Hematopoietic multipotent progenitor cell treated with erythropoietin and hydrocortisone succinate and interleukin-3 and kit ligand, for 6 days (in vitro differentiated cells): ENCODE measurements at places on chromosomes 16 and 17.

- DNase-seq = no peak
Observed at GRCh38 chr16:71767060-71767900, 41.4 kb downstream of the AP1G1 start.

DNA sequence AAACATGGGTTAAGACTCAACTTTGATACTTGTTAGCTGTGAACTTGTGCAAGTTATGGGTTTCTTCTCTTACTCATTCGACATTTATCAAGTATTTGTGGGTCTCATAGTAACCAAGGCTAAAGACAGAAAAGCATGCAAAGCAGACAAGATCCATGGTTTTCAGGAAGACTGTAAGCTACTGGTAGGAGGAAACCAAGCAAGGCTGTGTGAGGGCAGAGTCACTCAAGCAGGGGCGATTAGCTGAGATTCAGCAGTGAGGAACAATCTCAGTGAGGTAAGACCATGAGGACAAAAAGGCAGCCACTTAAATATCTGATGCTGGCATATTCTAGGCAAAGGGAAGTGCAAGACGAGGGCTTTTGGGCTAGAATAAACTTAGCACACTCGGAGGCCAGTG is 29.5 kb downstream of the MBTD1 start:
- no peak for DNase-seq

DNA sequence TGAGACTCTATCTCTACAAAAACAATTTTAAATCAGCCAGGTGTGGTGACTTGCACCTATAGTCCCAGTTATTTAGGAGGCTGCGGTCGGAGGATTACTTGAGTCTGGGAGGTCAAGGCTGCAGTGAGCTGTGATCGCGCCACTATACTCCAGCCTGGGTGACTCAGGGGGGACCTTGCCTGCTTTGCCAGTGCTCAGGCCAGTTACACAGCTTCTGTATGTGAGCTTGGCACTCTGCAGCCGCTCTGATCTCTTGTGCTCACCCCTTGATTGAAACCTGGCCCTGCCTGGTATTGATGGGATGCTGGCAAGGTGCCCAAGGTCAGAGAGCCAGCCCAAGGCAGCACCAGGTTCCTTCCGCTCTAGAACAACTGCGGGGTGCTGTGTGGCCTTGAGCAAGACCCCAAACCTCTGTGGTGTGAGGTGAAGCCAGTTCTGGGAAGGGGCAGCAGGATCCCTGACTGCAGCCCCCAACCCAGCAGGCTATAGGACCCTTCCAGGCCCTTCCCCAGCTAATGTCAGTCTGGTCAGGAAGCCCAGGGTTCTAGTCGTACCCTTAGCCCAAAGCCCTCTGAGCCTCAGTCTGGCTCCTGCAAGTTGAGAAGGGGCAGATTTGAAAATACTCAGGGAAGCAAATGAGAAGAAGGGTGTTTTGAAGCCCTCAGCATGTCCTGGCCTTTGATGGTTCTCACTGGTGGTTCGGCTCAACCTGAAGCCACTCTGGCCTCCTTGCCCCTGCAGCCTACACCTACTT is 18.9 kb downstream of the MMP15 start:
- no peak for DNase-seq

DNA sequence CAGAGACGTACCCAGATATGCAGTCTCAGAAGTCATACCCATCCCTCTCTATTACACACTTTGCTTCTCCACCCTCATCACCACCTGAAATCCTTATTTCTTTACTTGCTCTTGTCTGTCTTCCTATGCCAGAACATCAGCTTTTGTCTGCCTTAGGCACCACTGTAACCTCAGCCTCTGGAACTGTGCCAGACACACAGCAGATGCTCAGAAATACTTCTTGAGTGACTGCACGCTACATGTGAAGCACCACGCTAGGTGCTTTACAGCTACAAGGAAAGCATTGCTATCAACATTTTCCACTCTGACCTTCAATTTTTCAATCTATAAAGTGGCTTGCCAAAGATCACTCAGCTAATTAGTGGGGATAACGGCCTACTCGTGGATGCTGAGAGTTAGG is 226.8 kb downstream of the CHD9NB start:
- no peak for DNase-seq
